ENCODE measurements at places on chromosomes 7 and 10. TPM values are rescaled to one million over a fixed set of nuclear protein-coding genes. Genes with fewer than 3 reads are reported as not detected.

DNA sequence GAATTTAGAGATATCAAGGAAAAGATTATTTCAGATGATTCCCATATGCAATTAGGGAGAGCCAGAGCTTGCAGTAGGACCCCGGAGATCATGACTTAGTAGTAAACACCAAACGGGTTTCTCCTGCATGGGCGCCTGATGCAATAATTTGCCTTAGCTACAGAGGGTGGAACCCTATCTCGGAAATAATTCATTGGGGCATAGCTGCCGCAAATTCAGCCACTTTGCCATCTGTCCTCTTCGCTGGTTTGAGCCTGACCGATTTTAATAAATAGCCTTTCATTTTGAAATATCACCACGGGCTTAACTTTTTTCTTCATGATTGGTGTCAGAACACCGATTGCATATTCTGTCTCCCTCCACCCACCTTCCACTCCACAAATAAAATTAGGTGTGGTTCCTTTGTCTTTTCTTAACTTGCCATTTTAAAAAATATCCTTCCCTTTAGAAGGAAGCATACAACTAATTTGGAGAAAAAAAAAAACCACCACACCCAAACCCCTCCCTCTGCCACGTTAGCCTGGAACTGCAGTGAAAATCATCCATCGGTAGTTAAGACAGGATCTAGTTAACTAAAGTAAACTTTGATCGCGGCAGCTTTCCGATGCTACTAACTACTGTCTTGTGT is 1.4 kb downstream of the GARS1 start:
- no peak for DNase-seq

GRCh38 chr10:116151076-116151475 is 121.9 kb downstream of the GFRA1 start:
- no peak for DNase-seq

DNA sequence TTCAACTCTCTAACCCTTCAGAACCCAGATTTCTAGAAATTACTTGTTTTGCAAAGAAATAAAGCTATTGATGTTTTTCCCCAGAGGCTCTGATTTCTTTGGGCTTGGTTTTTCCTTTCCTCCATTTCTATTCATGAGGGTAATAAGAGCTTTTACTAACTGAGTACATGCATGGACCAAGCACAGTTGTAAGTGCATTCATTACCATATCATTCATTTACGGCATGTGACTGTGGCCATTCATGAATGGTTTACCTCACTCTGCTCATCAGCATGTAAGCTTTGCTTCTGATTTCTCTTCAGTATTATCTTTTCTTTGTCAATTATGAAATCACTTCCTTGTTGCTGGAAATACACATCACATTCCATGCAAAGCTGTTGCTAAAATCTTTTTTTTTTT is 42.4 kb downstream of the LAMB4 start:
- no peak for DNase-seq

The BICC1 gene
- polyA plus RNA-seq, result 32.1 TPM

The SYPL1 gene
- polyA plus RNA-seq, result 77.9 TPM

- DNase-seq, result no peak
Observed at GRCh38 chr7:127158659-127159058, 94.1 kb downstream of the GRM8 start.

DNA sequence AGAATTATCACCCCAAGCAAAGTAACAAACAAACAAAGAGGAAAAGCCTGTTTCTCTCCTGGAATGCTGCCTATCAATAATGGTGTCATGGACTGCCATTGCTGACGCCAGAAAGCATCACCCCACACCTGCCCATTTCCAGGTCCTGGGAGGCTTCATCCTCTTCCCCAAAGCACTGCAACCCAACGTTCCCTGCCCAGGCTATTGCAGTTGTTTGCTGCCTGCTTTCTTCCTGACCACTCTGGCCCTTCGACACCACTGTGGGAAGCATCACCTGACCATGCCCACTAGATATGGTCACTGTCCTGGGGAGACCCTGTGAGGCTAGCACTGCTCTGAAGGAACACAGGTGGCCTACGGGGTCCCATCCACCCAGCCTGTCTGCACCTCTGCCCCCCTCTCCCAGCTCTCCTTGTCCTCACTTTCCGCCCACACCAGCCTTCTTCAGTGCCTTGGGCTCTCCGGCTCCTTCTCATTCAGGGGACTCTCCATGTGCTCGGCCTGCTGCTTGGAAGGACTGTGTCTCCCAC is 439.6 kb downstream of the GLRX3 start:
- DNase-seq, result no peak

The WASHC2C gene
- 19.4 TPM for polyA plus RNA-seq

- no peak for DNase-seq
Observed at GRCh38 chr7:34806831-34807230, 148.8 kb downstream of the NPSR1 start.

GRCh38 chr10:3559527-3559926 is 225.5 kb downstream of the KLF6 start:
- DNase-seq, result no peak

DNA sequence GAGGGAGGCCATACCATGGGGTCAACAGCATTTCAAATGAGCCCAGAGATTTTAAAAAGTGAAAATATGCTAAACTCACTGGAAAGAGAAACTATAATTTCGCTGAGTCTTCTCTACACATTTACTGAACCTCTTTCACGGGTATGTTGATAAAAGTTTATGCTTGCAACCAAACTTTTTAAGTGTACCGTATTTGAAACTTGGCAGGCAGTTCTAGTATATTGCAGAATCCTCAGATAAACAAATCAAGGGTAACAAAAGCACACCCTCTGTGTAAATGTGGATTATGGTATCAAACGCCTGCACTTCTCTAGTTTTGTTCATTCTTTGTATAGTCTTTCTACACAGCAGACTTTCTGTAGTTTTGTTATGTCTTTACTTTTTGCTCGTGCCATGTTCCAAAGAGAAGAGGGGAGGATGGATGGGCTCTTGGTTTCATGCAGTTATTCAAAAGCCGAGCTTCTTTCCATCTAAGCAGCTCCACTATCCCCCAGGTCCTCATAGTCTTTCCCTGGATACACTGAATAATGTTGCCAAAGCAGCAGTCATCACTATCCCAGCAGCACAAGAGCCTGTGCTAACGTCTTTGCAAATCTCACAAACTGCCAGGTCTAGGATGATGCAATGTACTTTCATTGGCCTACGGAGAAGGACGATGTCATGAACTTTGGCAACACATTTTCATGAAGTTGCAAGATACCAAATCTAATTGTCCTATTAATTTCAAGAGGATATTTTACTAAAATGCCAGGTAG is 131.2 kb downstream of the MPP7 start:
- no peak for DNase-seq

DNA sequence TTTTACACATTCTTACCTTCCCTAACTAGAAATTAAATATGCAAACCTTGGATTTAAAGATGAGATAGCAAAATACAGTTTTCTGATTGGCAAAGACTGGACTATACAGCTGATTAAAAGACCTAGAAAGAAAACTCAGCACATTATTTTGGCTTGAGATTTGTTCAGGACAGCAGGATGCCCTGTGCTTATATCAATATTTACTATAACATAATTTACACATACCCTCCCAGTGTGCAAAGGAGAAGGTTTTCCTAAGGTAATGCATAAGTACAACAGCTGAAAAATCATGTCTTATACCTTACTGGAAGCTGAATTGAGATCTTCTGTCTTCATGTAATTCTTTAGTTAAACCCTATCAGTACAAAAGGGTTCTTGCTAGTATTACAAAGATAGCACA is 458.6 kb downstream of the PARD3 start:
- DNase-seq, result no peak

The PAPSS2 gene
- 136 TPM for polyA plus RNA-seq

GRCh38 chr7:121078701-121079227 is 90.3 kb downstream of the CPED1 start:
- DNase-seq, result no peak

The VPS26A gene
- polyA plus RNA-seq, result 7.5 TPM

DNA sequence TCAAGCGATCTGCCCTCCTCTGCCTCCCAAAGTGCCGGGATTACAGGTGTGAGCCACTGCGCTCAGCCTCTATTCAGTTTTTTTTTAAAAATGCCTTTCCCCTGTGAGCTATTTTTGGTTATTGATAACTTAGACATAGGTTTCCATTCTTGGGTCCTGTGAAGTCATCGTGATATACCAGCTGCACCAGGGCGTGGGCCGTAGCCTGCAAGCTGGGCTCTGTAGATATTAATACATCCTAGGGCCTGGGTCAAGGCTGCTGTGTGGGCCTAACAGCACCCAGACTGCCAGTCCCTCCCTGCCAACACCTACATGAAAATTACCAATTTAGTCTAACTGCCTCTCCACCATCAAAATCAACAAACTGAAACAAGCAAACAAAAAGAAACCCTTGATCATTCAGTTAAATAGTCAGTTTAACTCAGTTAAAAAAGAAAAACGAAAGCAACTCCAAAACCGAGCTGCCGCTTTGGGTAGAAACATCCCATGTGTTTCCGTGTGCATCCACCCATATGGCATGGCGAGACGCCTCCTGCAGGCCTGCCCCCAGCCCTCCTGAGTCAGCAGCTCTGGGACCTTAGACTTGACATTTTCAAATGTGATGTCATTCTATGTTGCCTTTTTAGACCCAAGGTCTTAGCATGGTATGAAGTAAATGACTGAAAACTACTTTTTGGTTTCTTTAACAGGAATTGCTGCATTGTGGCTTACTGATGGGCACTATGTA is 330.2 kb downstream of the GLRX3 start:
- no peak for DNase-seq

The GNAI1 gene
- 51.6 TPM for polyA plus RNA-seq

DNA sequence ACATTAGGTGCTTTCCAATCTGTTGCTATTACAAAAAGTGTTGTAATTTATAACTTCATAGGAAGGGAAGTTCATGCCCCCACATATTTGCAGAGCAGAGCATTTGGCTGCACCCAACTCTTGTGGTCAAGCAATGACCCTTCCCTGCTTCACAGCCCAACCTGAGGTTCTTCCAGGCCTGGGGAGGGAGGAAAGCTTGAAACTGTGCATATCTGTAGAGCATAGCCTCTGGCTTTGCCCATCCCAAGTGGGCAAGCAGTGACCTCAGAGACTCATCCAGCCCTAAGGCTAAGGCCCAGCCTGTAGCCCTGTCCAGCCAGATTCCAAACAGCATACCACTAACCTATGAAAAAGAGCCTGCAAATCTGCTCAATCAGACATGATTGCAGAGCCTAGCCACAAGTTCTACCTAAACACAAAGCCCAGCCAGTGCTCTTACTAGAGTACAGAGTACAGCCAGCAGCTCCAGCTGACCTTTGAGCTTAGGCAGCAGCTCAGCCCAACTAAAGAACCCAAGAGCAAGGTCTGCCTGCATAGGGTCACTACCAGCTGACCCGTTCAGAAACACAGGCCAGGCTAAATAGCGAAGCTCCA is 14.4 kb upstream of the GSTK1 start:
- DNase-seq, result no peak

DNA sequence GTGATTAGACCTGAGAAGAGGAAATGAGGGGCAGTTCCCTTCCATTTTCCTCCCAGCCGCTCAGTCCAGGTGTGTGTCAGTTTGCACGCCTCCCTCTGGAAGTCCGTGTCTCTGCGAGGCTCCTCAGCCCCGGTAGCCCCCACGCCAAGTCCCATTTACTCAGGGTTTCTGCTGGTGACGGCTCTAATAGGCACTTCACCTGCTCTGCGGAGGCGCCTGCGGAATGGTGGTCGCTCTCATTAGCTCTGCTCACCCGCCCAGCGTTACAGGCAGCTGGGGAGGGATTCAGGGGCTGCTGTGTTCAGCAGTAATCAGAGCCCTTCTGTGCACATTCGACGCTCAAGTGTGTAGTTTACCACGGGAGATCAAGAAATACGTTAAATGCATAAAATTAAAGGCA is 179.9 kb downstream of the MGMT start:
- DNase-seq, result no peak

The TSPAN13 gene
- 12.6 TPM for polyA plus RNA-seq

- DNase-seq, result no peak
Observed at GRCh38 chr10:77799352-77799751, 127.2 kb downstream of the DLG5 start.

The NAT16 gene
- 0.02 TPM for polyA plus RNA-seq

- DNase-seq, result no peak
Observed at GRCh38 chr10:20108021-20108420, 291.8 kb downstream of the PLXDC2 start.

DNA sequence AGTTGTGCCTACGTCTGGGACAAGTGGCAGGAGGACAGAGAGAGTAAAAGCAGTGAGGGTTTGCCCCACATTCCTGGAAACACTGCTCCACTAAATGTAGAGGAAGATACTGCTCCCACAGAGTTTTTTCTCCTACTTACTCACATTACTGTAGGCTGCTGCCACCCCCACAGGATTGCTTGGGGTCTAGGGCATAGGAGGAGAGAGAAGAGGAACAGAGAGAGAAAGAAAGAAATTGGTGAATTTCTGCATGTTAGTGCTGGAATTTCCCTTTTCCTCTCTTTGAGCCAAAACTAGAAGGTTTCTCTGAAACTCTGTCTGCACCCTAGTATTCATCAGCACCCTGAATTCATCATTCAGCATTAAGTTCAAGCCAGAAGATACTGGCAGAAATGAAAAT is 397.9 kb downstream of the INHBA start:
- no peak for DNase-seq

The GRID2IP gene
- not detected for polyA plus RNA-seq

DNA sequence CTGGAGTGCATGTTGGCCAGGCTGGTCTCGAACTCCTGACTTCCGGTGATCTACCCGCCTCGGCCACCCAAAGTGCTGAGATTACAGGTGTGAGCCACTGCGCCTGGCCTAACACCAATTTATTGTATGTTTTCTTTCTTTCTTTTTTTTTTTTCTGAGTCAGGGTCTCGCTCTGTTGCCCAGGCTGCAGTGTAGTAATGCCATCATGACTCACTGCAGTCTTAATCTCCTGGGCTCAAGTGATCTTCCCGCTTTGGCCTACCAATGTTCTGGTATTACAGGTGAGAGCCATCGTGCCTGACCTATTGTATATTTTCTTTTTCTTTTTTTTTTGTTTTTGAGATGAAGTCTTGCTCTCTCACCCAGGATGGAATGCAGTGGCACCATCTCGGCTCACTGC is 33.8 kb upstream of the UBE2H start:
- DNase-seq, result no peak

The RTKN2 gene
- 1.5 TPM for polyA plus RNA-seq

GRCh38 chr10:22476601-22477321 is 131.5 kb downstream of the SPAG6 start:
- DNase-seq, result no peak

DNA sequence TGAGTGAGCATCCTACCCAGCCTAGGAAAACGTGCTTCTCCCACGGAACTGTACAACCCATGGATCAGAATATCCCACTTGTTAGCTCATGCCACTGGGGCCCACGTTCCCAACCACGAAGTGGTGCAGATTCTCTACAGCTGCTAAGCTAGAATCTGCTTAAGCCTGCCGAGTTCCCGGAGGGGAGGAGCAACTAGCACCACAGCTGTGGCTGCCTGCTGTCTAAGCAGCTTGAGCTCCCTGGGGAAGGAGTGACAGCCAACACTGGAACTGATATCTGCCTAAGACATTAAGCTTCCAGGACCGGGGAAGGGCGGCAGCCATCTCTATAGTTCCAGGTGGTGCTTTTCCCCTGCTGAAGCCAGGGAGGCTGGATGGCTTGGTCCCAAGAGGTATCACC is 334.7 kb upstream of the CHRM2 start:
- DNase-seq, result no peak

DNA sequence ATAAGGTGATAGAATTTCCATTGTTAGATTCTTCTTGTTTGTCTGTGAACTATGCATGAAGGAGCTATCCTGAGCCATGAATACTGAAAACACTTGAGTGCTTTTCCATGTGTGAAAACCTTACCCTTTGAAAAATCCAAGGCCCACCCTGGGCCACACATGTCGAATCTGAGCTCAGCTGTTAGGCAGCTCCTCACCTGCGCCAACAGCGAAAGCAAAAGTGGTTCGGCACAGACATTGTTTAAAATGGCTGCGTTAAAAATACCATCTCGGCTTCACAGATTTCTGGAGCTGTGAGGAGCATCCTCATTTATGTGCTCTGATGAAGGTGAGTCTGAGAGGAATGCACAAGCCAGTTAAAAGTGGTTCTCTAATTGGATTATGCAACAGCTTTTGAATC is 137.7 kb downstream of the NEUROD6 start:
- no peak for DNase-seq
